Stimulated activated CD4-positive, alpha-beta T cell treated with anti-CD3 and anti-CD28 coated beads, TNF-alpha, amount 100 ng/mL, for 1 hour (primary cell): ENCODE measurements at places on chromosomes 4 and X.

GRCh38 chrX:96211953-96212352, 472.7 kb upstream of the DIAPH2 start:
- no peak for DNase-seq

DNA sequence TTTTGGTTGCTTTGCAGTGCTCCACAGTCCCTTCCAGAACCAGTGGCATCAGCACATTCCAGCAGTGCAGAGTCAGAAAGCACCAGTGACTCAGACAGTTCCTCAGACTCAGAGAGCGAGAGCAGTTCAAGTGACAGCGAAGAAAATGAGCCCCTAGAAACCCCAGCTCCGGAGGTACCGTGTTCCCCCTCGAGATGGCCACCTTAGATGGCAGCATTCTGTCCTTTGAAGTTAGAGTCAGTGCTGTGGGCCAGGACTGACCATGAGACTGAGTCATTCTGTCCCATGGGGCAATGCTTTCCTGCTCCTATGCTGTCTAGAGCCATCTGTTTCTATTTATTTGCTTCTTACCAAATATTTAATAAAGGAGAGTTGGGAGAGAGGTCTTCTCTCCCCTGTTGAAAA, 112.3 kb downstream of the KLHL8 start:
- DNase-seq: no peak

DNA sequence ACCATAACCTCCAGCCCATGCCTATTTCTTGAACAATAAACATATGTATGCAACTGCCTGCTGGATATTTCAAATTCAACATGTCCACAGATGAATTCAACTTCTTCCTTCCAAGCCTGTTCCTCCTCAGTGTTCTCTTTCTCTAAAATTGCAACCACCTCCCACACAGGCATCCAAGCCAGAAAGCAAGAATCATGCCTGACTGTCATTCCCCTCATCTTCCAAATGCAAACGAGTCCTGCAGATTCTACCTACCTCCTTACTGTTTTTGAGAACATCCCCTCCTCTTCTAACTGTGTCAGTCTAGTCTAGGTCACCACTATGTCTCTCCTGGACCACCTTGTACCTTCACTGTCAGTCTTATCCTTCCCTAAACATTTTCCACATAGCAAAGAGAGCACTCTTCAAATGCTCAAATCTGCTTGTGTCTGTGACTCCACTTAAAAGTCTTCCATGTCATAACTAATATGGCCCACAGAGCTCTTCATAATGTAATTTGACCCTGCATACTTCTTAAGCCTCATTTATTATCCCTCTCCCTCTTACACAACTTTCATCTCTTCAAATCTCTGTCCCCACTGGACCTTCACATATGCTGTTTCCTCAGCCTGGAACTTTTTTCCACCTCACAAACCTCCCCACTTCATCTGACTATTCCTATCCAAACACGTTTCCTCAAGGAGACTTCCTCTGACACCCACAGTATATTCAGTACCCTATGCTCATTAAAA, 25.7 kb downstream of the MAPK10 start:
- no peak for DNase-seq

GRCh38 chr4:168421671-168422070, 58.6 kb downstream of the DDX60L start:
- DNase-seq: no peak

- DNase-seq: no peak
These were observed 56.4 kb upstream of the DRP2 start for GRCh38 chrX:101163166-101163565.

GRCh38 chr4:7843831-7844593, 95.6 kb downstream of the AFAP1 start:
- no peak for DNase-seq

DNA sequence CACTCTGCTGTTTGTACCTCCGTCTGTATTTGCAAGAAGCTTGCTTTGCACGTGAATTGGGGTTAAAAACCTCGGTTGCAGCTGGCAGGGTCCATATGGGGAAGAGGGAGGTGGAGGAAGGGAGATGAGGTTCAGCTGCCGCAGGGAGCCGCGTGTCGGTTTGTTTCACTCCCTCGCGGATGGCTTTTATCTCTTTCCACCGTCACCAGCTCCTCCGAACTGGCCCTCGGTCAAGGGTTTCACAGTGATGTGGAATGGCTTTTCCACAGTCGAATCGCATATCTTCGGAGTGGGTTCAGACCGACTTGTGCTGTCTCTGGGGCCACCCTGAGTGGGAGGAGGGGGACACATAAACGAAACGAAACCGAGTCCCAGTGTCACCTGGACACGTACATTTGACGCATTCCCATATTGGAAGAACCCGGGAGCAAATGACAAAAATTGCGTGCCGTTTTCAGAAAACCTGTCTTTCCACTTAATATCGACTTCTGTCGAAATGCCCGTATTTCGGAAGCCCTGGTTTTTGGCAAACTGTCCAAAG, 929 bp downstream of the ZBTB33 start:
- DNase-seq: peak; percentile 2

DNA sequence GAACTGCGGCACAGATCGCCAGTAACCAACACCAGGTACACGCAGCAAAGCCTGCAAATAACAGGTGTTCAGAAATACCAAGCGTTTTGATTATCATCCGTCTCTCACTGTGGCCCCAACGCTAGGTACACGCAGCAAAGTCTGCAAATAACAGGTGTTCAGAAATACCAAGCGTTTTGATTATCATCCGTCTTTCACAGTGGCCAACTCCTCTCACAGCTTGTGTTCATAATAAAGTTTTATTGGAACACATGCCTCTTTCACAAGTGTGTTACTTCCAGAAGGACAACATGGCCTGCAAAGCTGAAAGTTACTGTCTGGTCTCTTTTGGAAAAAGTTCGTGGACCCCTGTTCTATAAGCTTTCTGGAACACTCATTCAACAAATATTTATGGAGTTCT, 153.1 kb downstream of the AFAP1 start:
- no peak for DNase-seq

DNA sequence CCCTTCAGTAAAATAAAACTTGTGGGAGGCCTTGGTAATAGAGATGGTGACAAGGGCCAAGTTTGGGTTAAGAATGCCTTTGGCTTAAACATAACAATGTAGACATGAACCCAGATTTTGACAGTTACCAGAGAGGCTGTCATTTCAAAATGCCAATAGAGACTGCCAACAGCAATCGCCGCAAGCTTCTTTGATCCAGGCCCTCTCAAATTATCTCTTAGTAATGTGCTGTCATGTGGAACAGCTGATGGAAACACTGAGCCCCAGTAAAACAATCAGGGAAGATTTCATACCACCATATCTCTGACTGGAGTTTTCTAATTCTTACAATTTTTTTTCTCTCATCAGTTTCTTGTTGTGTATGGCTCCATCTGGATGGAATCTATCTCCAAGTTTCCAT, 80.5 kb downstream of the ZNF330 start:
- DNase-seq: no peak

- DNase-seq: no peak
These were observed 60.9 kb upstream of the ENPEP start for GRCh38 chr4:110415041-110415440.

- no peak for DNase-seq
These were observed 72.7 kb upstream of the HGFAC start for GRCh38 chr4:3368841-3369760.

- no peak for DNase-seq
These were observed 114.3 kb downstream of the CENPC start for GRCh38 chr4:67430989-67431388.

GRCh38 chrX:1261285-1261684, 7.3 kb upstream of the CSF2RA start:
- DNase-seq: no peak

- no peak for DNase-seq
These were observed 153.9 kb downstream of the ATG4A start for GRCh38 chrX:108245462-108245861.

DNA sequence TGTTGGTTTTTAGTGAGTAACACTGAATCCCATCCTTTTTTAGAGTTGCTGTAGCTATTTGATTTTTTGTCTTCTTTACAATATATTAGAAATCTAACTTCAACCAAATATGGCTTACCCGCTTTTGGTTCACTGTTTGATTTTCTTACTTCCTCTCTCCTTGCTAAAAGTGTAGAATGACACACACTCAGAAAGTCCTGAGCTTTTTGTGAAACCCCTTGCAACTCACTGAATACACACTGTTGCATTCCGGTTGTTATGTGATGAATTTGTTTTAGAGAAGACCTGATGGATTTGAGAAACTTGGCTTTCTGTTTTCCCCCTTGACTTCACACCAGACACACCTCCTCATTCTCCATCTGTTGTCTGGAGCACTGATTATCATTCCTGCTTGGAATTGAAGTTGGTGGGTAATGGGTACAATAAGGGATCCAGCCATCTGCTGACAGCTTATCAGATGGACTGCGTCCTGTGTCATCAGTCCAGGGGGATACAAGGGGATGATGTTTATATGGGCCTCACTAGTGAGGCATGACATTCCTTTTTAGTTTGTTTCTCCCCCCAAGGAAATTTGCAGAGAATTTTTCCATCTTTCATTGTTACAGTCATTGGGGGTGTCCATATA, 5.2 kb downstream of the TMEM164 start:
- DNase-seq: no peak

DNA sequence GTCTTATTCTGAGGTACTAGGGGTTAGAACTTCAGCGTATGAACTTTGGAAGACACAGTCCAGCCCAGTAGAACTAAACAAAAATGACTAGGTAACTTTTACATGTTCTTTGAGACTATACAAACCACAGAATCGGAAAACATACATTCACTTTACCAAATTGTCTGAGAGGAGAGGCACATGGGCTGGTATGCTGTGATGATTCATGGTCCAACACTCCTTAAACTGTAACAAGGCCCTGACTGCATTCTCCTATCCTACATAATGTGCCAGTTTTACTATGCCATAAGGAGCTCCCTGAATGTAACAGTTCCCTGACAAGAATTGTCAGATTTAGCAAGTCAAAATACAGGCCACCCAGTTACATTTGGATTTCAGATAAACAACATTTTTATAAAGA, 640.0 kb downstream of the RAB28 start:
- no peak for DNase-seq

- no peak for DNase-seq
These were observed 346.2 kb downstream of the MAGEB5 start for GRCh38 chrX:26562156-26562555.

DNA sequence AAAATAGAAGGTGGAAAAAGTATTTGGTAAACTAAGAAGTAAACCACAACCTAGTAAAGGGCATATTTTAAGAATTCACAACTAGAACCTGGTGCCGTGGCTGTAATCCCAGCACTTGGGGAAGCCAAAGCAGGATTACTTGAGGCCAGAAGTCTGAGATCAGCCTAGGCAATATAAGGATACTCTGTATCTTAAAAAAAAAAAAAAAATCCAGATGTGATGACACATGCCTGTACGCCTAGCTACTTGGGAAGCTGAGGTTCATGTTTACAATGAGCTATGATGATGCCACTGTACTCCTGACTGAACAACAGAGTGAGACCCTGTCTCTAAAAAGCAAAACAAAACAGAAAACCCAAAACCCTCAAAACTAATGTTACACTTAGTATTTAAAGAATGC, 294.9 kb upstream of the ZCCHC13 start:
- no peak for DNase-seq

DNA sequence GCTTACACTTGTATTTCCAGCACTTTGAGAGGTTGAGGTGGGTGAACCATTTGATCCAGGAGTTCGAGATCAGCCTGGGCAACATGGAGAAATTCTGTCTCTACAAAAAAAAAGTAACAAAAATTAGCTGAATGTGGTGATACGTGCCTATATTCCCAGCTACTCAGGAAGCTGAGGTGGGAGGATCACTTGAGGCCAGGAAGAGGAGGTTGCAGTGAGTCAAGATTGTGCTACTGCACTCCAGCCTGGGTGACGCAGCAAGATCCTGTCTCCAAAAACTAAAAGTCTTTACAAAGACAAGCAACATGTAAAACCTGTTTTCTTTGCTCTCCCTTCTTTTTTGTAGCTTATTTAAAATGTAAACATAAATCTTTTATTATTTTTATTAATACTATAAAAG, 1156.1 kb downstream of the FAT4 start:
- no peak for DNase-seq

DNA sequence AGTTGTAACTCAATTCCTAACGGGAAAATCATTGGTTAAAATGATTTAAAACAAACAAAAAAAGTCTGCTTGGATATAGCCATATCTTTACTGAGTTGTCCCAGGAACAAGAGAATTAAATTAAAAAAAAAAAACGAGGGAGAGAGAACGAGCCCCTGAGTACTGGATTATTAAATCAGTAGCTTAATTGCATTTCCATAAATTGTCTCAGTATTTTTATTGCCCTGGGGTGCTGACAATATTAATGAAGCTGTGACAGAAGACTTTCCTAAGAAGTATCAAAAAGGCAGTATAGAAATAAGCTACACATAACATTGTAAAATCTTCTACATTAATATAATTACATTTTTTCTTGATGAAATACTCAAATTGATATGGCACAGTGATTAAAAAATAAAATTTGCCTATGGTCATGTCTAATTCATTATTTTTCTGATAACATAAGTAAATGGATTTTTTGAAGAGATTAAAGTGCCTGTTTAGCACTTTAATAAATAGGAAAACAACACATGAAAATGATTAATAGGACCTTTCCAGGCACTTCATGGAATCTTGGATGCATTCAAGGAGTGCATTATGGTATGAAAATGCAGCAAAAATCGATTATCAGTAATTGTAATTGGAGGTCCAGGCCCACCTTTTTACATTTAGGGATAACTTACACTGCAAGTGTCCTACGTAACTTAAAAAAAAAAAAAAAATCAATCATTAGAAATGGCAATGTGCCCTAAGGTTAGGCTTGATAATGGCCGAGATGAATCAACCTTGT, 2233.4 kb downstream of the ARAP2 start:
- no peak for DNase-seq

- DNase-seq: no peak
These were observed 15.0 kb upstream of the TMEM164 start for GRCh38 chrX:109987884-109988283.

GRCh38 chr4:55125087-55125721, at the start of gene KDR:
KDR (minus strand) TSS chr4:55125595; CDS start chr4:55125293, 302 bp downstream.
- no peak for DNase-seq

- no peak for DNase-seq
These were observed 52.4 kb downstream of the CBLL2 start for GRCh38 chrX:22325096-22325495.
